ENCODE measurements at places on chromosomes 4 and X.
A peak's percentile ranks its signal among the peaks of the same experiment; 100 is the strongest.

DNA sequence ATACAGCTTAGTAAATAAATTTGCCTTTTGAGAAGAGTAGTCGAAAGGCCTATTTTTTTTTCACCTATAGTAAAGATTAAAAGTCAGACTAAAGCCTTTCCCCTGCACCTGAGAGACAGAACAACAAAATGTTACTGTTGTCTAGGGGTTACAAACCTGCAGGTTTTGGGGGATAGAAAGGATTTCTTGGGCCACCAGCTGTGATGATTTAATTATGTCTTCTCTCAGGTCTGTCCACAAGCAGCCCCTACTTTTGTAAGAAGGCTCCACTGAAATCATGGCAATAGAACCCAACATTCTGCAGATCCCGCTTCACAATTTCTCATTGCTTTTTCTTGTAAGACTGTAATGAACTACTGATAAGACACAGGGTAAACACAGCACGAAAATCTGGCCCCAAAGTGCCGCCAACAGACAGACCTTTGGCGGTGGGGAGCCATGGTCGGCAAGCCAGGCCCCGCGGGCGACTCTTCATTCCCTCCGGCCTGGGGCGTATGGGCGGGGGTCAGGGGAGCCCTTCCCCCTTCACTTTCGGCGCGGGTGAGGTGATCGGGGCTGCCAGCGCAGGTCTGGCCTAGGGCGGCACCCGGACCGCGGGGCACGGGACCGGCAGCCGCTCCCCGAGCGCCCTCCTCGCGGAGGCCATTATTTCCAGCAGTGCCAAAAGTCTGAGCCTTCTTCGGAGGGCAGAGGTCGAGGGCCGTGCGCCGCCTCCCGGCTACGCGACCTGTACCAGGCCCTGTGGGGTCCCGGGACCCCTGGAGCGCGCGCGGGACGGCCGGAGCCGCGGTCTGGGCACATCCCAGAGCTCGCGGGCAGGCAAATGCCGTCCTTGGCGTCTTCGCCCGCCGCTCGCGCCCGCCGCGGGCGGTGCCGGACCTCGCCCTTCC lies 812 bp upstream of the KDM6A start:
- DNase-seq = peak; percentile 50

- no peak for DNase-seq
Measured at GRCh38 chrX:119636419-119636818, 30.2 kb upstream of the NKRF start.

DNA sequence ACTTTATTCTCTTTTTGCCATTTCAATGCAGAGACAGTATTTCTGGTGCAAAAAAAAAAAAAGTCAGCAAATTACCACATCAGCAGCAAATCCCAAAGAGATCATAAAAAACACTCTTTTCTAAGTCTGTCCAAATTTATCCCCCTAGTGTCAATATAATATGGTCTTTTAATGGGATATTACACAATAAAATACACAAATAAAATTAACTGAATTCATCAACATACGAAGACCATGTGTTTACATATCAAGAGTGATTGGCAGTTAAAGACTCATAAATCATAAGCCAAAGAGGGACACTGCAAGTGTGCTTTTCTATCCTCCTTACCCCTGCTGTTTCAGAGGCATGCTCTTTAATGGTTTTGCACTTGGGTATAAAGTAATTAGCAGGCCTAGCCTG lies 340.2 kb upstream of the DKK2 start:
- no peak for DNase-seq

- no peak for DNase-seq
Measured at GRCh38 chr4:80619070-80619674, 283.6 kb downstream of the CFAP299 start.

DNA sequence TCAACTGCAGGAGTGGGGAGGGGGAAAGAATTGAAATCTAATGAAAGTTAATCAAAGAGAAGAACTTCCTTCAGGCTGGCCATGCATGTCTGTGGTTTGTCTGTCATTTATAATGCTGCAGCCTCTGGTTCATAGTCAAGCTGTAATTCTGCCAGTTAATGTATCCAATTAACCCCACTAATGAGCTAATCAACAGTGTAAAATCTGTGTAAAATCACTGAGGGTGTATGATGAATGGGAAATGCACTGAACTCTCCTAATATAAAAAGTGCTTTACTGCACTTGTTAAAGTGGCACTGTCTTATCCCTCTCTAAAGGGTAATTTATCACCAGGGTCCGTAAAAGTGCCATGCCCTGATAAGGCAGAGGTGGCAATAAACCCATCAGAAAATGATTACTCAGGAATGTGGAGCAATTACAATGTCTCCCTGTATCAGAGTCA lies 798.1 kb downstream of the PDHA2 start:
- DNase-seq = no peak

DNA sequence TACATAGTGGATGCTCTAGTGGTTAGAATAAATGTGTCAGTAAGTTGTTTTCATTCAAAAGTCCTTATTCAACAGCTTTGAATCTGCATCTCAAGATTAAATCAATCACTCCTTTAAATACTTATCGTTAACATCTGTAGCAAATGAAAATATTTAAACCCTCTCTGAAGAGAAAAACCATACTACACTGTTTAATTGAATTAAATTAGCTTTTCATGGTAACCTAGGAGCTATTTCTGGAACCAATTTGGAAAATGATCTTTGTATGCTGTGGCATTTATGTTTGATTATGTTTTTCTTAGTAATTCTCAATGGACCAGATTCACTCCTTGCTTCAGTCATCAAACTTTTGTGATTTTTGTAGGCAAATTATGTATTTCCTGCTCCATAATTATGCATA lies 9.7 kb downstream of the BMPR1B start:
- no peak for DNase-seq

GRCh38 chr4:105014635-105015034 lies 132.0 kb upstream of the TET2 start:
- no peak for DNase-seq

- no peak for DNase-seq
Measured at GRCh38 chrX:78759081-78759480, 11.6 kb downstream of the LPAR4 start.
